CD8-positive, alpha-beta T cell (primary cell): ENCODE measurements at places on chromosomes 1 and 21. TPM values are rescaled to one million over a fixed set of nuclear protein-coding genes. Genes with fewer than 3 reads are reported as not detected.

GRCh38 chr1:240905225-240905765 lies 293.3 kb upstream of the GREM2 start:
- no peak for DNase-seq

Gene LYST
- 34.1 TPM for total RNA-seq

DNA sequence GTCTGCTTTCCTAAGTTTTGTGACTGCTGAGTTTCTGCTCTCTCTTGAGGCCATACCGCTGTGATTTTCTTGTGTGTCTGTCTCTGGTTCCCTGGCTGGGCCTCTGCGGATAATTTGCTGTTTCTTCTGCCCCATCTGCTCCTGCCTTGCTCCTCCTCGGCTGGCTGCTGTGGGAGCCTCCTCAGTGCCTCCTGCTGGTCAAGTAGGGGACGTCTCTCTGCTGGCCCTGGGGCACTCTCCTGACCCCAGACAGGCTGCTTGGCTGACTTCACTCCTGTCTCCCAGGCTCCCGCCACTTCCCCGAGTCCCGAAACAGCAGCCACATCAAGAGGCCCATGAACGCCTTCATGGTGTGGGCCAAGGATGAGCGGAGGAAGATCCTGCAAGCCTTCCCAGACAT lies 28.5 kb downstream of the ETNK2 start:
- no peak for DNase-seq

DNA sequence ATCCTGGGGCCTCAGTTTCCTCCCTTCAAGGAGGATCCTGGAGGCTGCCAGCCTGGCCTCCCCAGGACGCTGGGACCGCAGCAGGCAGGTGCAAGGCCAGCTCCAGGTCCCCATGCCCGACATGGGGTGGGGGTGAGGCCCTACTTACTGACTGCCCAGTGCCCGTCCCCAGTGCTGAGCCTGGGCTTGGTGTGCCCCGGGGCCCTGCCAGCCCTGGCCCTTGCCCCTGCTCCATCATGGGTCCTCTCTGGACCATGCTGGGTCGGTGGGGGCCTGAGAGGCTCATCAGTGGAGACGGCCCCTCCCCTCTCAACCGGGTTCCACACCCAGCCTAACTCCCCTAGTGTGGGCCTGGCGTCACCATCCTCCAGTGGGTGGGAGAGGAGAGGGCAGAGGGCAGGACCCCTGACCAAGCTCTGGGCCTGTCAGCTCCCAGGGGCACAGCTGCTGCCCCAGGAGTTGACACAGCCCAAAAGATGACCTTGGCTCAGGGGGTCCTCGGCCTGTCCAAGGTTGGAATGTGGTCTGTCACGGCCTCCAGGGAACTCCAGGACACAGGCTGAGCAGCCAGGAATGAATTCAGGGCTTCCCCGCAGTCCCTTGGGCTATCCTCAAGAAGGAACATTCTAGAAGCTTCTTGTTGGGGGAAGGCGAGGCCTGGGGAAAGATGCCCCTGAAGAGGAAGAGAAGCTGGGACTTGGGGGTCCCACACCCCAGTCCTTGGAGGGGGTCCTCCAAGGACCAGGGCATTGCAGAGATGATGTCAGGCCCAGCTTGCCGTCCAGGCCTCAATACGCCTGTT lies 17.6 kb upstream of the ARF1 start:
- no peak for DNase-seq

DNA sequence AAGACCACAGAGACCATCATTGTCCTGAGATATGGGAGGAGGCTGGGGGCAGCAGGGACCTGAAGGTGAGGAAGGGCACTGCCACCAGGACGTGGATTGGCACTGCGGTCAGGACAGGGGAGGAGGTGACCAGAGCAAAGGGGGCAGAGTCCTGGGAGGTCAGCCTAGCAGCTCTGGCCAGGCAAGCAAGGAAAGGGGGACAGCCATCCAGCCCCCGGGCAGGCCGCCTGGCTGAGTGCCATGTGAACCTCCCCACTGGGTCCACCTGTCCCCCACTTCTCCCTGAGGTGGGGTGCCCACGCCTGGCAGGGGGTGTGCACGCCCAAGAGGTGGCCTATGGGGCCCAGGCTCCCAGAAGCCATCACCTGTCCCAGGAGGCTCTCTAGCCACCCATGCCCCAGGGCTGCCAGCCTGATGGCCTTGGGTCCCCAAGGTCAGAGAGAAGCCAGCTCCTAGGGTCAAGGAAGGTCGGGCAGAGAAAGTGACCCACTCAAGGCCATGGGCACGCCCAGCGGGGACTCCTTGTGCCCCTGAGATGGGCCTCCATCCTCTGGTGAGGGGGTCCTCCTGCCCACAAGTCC lies 17.6 kb upstream of the PTTG1IP start:
- no peak for DNase-seq

GRCh38 chr1:53490351-53490750 lies 31.2 kb downstream of the DMRTB1 start:
- no peak for DNase-seq

GRCh38 chr1:245416781-245417180 lies 262.0 kb downstream of the KIF26B start:
- no peak for DNase-seq

Gene ZNF695
- total RNA-seq, result not detected

Gene OR2L3
- total RNA-seq, result not detected

DNA sequence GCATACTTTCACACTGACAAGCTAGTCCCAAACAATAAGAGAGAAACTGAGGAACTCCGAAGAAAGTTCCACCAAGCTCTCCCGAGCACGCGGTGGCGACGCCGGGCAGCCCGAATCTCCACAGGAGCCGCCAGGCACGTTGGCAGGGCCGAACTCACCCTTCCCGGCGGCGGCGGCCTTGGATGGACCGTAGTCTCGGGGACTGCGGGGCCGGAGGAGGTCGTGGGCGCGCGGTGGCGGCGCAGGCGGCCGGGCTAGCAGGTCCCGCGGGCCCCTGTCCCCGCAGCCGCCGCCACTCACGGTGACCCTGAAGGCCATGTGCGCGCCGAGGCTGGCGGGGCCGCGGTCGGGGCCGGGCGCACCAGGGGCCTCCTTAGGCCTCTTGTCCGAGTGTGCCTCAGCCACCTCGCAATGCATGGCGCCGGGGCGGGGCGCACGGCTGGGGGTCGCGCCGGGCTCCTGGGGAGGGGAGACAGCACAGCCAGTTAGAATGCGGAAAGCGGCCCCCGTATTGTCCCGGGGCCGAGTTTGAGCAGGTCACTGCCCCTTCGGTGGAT lies 1.2 kb downstream of the GLIS1 start:
- no peak for DNase-seq

Gene DYNLT5
- not detected for total RNA-seq

- no peak for DNase-seq
Observed at GRCh38 chr1:41661428-41662060, 177.1 kb upstream of the EDN2 start.

- no peak for DNase-seq
Observed at GRCh38 chr1:240599830-240600229, 12.1 kb downstream of the GREM2 start.

DNA sequence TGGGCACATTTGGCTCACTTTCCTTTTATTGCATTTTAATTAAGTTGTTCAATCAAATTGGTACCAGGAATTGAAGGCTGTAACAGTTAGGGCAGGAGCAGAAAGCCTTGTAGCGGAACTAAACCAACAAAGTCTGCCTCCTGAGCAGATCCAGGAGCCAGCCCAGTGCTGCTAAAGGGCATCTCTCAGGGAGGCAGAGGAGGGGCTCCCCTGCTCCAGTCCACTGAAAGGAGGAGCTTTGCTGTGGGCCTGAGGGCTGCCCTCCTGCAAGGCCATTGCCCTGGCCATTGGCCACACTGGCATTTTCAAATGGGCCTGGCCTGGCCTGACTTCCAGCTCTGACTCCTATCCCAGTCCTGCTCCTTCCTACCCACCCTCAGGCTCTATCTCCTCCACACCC lies 3.7 kb upstream of the TRABD2B start:
- no peak for DNase-seq

Gene SMYD2
- total RNA-seq, result 14.1 TPM

Gene PALMD
- not detected for total RNA-seq

Gene TBX19
- total RNA-seq, result 0.76 TPM

Gene ZFP69B
- 4.2 TPM for total RNA-seq

DNA sequence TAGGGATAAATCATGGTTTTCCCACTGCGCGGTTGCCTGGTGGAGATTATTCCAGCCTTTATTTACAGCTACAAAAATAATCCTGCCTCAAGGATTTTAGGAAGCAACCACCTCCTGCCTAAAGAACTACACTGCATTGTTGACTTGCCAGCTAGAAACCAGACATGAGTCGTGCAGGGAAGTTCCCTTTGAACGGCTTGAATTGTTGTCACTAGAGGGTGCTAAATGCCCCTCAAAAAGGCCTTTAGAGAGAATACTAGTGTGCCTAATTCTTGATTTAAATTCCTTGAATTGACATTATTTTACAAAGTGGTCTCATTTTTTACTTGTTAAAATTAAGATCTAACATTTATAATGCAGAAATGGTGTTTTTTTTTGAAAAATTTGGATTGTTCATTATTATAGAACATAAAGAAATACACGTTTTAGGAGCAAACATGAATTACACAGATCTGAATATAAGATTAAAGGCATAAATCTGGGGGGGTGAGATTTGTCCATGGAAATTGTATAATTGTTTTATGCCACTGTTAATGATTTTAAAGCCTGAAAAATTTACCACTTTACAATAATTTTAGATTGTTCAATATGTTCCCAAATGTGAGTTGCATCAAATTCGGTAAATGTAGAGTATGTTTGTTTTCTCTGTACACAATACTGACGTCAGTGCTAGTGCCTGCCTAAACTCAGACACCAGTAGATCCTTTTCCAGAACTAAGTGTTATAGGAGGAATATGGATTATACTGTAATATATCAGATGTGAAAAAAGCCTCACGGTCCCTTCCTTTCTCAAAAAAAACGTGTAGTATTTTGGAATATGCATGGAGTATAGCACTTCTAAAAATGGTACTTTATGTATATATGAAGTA lies 7.6 kb upstream of the ERG start:
- no peak for DNase-seq
